ENCODE measurements at places on chromosomes 11 and 22.

GRCh38 chr22:22169923-22170322 lies 74.7 kb upstream of the VPREB1 start:
- DNase-seq = no peak

- DNase-seq = no peak
These were observed 72.6 kb downstream of the HIPK3 start for GRCh38 chr11:33329705-33330329.

GRCh38 chr11:124872280-124872679 lies 7.0 kb downstream of the ROBO3 start:
- no peak for DNase-seq

- DNase-seq = no peak
These were observed 769.5 kb upstream of the API5 start for GRCh38 chr11:42542336-42542735.

GRCh38 chr22:36182056-36182455 lies 19.6 kb downstream of the APOL4 start:
- no peak for DNase-seq

DNA sequence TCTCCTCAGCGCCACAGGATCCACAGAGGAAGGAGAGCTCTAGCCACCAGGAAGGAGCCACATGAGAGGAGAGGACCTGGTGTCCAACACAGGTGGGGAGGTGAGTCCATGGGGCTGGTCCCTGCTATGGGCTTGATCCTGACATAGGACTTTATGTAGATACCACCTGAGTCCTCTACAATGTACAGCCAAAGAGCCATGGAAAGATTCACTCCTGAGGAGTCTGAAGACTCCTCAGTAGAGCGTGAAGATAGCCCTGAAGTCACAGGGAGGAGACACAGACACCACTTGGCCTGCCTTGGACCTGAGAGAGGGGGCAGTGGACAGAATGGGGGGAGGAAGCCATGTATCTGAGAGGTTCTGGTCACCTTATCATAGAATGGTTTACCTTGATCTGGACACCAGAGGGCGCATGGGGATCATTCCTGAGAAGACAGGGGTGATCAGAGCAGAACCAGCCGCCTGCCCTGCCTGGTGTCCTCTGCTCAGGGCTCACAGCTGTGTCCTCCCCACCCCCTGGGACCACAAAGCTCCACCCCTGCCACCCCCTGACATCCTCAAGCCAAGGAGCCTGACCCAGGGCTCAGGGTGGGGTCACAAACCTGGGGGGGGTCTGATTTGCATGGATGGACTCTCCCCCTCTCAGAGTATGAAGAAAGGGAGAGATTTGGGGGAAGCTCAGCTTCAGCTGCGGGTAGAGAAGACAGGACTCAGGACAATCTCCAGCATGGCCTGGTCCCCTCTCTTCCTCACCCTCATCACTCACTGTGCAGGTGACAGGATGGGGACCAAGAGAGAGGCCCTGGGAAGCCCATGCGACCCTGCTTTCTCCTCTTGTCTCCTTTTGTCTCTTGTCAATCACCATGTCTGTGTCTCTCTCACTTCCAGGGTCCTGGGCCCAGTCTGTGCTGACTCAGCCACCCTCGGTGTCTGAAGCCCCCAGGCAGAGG lies 77.0 kb downstream of the ZNF280B start:
- DNase-seq = peak; percentile 41

DNA sequence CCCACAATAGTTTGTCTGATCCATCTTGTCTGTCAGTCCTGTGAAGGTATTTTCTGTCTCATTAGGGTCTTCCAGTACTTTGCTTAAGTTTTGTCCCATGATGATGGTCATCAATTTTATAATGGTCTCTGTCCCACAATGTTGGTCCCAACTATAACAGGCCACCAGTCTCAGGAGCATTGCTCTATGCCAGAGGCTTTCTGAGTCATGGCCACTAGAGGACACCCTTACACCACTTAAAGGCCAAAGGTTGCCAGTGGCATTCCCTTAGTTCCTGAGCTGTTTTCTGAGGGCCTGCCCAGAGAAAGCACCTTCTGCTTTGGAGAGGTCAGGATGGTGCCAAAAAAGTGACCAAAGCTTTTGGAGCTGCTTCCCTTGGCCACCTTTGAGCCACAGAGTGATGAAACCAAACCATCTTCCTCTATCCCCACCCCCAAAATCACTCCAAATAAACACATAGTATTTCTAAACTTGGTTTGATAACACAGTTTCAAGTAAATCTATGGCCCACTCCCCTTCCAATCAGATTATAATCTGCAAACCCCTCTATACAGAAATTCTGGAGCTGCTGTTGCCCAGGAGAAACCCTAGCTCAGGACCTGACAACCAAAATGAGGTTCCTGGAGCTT lies 19.3 kb downstream of the EIF3F start:
- DNase-seq = peak; percentile 9

DNA sequence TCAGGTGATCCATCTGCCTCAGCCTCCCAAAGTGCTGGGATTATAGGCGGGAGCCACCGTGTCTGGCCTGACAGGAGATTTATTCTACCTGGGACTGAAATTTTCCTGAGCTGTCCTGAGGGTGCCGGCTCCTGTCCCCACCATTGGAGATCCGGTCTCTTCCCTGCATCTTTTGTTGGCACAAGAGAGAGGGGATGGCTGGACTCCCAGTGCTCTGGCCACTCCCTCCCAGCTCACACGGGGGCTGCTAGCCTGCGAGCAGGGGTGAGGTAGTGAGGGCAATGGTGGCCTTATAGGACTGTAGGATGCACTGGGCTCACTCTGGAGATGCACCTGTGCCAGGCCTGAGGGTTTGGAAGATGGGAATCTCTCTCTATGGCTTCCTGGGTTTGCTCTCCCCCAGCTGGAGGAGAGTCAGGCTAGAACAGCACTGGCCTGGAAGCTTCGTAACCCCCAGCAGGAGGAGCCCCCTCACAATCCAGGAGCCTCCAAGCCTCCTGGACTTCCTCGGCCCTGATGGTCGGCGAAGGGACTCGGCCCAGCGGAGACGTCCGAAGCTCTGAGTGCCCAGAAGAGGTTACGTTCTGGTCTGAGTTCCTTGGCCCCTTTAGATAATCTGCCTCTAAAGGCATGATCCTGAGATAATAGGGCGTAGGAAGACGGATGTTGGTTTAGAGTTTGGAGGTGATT lies 106.4 kb downstream of the NECTIN1 start:
- no peak for DNase-seq

DNA sequence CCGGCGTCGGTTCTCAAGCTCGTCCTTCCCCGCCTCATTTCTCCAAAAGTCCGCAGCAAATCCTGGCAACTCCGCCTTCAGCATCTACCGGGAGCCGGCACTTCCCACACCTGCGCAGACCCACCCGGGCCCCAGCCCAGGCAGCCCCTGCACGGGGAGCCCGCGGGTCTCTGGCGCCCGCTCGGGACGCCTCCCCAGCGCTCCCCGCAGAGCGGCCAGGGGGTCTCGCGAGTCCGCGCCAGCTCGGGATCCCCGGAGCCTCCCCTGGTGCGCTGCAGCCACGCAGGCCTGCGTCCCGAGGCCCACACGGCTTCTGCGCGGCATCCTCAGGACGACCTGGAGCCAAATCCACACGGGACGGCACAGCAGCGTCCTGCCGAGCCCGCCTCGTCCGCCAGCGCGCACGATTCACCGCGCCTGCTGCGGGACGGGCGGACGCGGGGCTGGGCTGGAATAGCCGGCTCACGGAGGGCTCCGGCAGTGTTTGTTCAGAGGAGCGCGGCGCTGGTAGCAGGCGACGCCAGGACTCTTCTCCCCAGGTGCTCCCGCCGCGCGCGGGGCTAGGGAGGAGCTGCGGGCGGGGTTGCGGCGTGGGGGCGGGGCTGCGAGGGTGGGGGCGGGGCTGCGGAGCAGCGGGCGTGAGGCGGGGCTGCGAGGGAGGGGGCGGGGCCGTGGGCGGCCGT lies 816 bp upstream of the PHRF1 start:
- no peak for DNase-seq

Data from activated CD4-positive, CD25-positive, alpha-beta regulatory T cell (primary cell).